Activated CD4-positive, alpha-beta memory T cell treated with anti-CD3 and anti-CD28 coated beads for 36 hours (primary cell): ENCODE measurements at places on chromosomes 16 and 17. TPM values are rescaled to one million over a fixed set of nuclear protein-coding genes. Genes with fewer than 3 reads are reported as not detected.

DNA sequence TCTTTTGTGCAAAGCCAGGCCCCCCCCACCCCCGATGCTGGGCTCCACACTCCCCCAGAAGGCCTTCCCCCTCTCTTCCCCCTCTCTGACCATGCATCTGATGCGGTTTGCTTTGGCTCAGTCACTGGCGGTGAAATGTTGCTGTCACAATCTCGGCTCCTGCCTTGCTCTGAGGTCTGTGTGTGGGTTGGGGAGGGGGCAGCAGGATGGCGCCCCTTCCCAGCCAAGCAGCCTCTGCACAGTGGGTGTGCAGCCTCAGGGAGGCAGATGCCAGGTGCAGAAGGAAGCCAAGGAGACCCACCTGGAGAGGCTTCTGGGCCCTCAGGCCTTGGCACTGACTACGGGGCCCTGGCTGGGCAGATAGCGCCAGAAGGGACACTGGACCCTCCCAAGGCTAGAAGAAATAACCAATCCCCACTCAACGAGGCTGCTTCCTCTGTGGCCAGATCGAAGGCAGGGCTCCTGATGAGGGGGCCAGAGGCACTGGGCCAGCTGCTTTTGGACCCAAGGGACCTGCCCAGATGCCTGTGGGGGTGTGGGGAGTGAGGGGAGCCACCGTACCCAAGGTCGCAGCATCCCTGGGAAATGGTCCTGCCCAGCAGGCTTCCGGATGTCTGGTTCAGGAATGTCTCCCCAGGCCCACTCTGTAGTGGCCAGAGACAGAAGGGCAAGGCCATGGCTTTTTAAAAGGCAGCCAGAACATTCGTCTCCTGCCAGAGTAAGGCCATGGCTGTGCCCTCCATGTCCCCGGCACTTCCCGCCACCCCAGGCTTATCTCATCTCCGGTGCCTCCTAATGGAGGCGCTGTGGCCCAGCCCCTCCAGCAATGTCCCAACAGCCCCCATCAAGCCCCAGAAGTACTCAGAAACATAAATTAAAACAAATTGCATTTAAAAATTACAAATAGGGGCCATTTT lies 43.4 kb upstream of the SLC38A10 start:
- no peak for DNase-seq

The CD300H gene
- not detected for total RNA-seq

- no peak for DNase-seq
These were observed 2.7 kb downstream of the ZSCAN10 start for GRCh38 chr16:3096362-3096761.

DNA sequence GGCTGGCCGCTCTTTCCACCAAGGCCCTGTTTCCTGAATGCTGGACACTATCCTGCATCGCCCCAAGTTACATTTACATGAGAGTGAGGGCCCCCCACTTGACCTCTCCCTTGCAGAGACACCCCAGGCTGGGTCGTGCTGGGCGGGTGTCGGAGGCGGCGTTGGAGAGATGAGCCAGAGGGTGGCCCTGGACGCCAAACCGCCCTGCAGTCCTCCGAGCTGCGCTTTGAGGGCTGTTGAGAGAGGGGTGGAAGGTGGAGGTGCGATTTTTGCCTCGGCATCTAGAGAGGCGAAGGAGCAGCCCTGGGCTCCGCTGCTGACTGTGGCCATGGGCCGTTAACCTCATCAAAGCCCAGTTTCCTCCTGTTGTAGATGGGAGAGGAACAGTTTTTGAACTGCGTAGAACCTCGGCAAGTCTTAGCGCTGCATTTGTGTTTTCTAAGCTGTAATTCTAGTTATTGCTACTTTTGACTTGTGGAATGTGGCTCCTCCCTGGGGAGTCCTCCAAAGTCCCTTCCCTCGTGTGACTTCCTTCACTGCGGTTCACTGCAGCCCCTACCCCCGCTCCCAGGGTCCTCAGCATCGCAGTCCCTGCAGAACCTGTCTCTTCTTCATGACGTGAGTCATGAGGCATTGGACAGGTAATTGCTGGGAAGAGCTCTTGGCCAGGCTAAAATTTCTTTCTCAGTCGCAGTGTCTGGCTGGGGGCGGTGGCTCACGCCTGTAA lies 986 bp upstream of the ELOB start:
- peak; percentile 39 for DNase-seq

The MEIOB gene
- total RNA-seq: not detected

The CCL14 gene
- total RNA-seq: not detected

GRCh38 chr17:50047488-50048126 lies 8.3 kb upstream of the ITGA3 start:
- DNase-seq: peak; percentile 66

DNA sequence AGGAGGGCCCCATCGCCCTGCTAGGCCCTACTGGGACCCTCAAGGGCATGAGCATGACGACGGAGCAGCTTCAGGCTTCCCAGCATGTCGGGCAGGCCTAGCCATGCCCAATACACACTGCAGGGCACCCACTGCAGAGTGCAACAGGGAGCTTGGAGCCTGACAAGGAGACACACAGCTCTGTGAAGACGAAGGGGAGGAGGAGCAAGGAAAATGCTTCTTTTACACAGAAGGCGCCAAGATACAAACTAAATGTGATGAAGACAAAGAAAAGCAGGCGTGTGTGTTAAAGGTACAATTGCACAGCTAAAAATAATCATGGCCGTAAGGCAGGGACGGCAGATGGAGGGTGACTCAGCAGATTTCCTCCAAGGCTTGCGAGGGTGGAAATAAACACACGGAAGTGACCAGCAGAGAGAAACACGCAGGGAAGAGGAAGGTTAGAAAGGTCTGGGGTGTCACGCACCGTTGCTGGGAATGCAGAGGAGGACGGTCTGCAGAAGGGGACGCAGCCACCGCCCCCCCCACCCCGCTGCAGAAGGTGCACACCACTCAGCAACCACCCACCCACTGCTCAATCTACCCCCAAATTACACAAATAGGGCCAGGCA lies 108.5 kb downstream of the ZNF778 start:
- DNase-seq: peak; percentile 48

The RFWD3 gene
- 95.3 TPM for total RNA-seq

GRCh38 chr17:20987511-20987910 lies 55.3 kb downstream of the USP22 start:
- no peak for DNase-seq

DNA sequence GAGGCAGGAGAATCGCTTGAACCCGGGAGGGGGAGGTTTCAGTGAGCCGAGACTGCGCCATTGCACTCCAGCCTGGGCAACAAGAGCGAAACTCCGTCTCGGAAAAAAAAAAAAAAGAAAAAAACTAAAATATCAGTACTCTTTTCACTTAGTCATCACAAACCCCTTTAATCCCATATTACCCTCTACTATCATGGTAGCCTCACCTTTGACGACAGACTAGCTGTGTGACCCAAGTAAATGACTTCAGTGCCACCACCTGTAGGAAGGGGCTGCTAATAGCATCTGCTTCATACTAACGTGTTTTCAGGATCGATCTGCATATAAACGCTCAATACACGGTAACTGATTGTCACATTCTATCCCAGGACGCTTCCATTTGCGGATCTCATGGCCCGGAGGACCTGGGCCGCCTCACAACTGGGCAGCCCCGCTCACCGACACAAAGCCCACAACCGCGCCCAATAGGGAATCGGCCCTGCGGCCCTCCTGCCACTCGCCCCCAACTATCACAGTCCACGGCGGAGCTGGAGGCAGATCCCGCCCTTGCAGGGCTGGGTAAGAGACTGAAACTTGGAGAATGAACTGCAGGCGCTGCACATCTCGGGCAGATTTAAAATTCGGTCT lies 1.1 kb upstream of the ZNF263 start:
- DNase-seq: no peak

- DNase-seq: no peak
These were observed 19.5 kb upstream of the CPHXL start for GRCh38 chr16:75745823-75746222.

The TBX21 gene
- 58.2 TPM for total RNA-seq

GRCh38 chr17:63609816-63610573 lies 9.3 kb downstream of the TACO1 start:
- peak; percentile 57 for DNase-seq

DNA sequence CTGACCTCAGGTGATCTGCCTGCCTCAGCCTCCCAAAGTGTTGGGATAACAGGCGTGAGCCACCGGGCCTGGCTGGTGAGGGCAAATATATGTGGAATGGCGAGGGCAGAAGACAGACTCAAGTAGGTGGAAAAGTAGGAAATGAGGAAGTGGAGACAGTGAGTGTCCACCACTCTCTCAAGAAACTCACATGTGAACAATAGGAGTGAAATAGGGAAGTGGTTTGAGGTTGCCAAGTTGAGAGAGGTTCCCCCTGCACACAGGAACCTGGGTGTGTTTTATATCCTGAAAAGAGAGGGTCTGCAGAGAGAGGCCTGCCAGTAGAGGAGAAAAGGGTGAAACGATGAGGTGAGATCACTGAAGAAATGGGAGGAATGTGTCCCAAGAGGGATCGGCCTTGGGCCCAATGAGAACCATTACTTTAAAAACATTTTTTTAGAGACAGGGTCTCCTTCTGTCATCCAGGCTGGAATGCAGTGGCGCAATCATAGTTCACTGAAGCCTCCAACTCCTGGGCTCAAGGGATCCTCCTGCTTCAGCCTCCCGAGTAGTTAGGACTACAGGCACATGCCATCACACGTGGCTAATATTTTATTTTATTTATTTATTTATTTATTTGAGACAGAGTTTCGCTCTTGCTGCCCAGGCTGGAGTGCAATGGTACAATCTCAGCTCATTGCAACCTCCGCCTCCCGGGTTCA lies 17.1 kb upstream of the CORO1A start:
- no peak for DNase-seq

- no peak for DNase-seq
These were observed 216.1 kb downstream of the CEP112 start for GRCh38 chr17:65975878-65976277.

- no peak for DNase-seq
These were observed 10.0 kb downstream of the C1QTNF1 start for GRCh38 chr17:79033741-79034501.

- no peak for DNase-seq
These were observed 198.1 kb downstream of the ENGASE start for GRCh38 chr17:79272666-79273219.

DNA sequence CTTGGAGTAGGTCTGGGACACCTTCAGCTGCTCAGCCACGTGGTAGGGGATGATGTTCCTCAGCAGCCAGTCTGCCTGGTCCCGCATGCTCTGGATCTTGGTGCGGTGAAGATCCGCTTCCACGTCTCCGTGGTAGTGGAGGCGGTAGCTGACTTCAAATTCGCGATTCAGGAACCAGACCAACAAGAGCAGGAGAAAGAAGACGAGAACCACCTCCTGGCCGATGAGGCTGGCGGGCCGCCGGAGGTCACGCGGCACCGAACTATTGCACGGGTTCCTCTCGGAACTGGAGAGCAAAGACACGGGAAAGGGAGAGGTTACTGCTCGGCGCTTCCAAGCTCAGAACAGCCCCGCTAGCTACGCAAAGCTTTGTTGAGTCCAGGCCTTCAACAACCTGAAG lies 86.2 kb upstream of the CREBBP start:
- DNase-seq: no peak

The CA10 gene
- total RNA-seq: not detected

The RECQL5 gene
- 31.3 TPM for total RNA-seq

DNA sequence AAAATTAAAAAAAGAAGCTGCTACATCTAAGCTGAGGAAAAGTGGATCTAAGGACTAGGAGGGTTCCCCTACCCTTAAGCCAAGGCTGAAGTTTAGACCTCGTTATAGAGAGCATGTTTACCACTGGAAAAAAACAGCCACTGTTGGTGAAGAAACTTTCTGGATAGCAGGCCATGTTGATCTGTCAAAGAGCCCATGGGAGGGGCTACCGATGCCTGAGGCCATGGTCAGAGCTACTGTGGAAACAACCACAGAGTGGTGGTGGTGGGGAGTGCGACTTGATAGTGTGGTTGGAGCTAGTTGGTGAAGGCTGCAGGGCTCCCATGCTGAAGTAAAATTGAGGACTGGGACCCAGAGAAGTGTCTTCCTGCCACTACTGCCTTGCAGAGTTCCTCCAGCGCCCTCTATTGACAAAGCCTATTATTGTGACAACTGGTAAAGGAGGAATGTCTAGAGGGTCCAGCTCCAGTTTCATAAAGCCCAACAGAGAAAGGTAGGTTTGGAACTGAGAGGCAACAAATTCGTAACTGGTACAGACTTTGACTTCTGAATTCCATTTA lies 12.7 kb upstream of the FAM20A start:
- DNase-seq: peak; percentile 24

DNA sequence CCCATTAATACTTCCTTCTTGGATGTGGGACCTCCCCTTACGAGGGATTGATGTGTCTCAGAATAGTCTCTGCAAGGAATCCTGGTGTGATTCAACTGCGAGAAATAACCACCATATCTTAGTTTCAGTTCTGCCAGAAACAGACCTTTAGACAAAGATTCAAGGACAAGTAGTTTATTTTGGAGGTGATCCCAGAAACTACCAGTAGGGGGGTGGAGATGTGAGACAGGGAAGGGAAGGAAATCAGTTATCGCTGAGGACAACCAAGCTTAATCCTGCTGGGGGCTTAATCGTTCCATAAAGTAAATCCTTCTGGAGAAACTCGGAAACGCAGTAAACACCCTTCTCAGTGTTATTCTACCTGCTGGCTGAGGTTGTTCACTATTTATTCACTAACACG lies 5.0 kb upstream of the SDR42E1 start:
- no peak for DNase-seq

DNA sequence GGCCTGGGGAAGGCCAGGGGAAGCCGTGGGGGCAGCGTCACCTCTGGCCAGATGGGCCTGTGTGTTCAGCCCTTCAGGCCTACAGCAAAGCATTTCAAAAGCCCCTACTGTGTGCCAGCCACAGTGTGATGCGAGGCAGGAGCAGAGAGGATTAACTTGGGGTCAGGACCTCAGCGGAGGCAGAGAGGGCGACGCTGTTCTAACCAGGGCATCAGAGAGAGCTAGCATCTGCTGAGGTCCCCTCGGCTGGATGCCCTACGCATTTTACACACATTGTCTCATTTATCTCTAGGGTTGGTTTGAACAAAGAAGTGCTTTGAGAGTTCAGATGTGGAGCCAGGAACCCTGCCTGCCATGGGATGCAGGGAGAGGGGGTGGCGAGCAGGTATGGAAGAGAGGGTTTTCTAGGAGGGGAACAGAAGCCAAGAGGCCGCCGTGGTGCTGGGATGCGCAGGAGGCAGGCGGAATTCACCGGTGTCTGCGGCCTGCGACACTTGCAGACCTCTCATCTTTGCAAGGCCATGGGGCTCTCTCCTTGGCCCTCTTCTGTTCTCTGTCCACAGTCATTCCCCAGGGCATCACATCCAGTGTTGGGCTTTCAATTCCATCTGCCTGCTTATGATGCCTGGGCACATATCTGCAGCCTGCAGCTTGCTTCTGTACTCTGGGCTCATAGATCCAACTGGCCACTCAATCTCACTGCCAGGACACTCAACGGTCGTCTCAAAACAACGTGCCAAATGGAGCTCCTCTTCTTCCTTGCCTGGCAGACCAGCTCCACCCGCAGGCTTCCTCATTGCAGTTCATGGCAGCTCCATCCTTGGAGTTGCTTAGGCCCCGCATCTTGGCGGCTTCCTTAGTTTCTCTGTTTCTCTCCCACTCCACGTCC lies 8.1 kb upstream of the NKD1 start:
- no peak for DNase-seq

DNA sequence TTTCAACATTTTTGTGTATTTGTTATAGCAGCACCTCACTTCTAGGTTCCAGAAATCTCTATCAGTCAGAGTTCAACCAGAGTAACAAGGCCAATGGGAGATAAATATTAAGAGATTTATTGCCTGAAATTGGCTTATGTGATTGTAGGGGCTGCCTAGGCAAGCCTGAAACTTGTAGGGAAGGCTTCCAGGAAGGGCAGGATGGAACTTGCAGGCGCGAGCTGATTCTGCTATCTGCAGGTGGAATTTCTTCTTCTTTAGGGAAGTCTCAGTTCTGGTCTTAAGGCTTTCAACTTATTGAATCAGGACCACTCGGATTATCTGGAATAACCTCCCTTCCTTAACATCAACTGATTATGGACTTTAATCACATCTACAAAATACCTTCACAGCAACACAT lies 199.5 kb upstream of the NLRP1 start:
- DNase-seq: no peak

The KRTAP4-4 gene
- total RNA-seq: not detected
